ENCODE measurements at places on chromosomes 2 and 18.

DNA sequence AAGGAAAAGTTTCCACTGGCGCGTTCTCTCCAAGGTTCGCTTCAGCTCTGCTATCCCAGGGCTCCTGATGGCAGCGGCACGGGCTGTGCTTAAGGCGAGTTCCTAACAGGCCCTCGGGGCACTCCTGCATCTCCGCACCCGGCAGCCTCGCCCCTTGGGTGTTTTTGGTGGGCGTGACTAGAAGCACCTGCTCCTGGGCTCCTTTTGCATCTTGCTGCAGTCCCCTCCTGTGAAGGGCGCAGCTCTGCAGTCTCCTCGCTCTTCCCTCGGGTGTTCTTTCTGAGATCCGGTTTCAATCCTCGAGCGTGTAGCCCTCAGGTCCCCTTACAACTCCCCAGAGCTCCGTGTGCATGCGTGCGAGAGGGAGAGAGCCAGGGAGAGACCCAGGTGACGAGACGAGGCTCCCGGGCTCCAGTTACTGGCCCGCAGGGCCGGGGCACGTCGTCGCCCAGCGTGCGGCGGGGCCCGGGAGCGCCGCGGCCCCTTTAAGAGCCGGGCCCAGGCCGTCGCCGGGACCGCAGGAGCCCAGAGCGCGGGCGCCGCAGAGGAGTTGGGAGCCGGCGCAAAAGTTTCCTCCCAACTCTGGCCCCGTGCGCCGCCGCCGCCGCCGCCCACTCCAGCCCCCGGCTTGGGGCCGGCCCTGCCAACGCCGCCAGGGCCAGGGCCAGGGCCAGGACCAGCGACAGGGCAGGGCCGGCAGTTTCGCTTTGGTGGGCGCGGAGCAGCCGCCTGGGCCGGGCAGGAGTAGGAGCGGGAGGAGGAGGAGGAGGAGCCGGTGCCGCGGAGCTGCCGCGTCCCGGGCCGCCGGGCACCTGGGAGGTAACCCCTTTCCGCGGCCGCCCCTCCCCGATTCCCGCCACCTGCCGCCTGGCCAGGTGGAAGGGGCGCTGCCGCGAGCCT is at the start of gene PARD3B:
Gene PARD3B, plus strand, starts transcription at position 515 of the 900 bp plus-strand sequence. CDS start 525 bp downstream, outside the sequence.
- DNase-seq: peak; percentile 60

DNA sequence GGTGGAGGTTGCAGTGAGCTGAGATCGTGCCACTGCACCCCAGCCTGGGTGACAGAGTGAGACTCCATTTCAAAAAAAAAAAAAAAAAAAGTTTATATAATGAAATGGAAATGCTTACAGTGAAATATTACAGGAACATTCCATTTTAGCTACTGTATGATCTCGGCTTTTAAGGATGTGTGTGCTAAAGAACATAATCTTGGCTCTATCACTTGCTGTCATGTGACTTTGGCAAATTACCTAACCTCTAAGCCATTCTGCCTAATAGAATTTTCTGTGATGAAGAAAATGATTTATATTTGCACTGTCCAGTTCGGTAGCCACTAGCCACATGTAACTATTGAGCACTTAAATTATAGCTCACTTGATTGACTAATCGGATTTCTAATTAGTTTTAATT is 36.3 kb downstream of the SMAD4 start:
- no peak for DNase-seq

DNA sequence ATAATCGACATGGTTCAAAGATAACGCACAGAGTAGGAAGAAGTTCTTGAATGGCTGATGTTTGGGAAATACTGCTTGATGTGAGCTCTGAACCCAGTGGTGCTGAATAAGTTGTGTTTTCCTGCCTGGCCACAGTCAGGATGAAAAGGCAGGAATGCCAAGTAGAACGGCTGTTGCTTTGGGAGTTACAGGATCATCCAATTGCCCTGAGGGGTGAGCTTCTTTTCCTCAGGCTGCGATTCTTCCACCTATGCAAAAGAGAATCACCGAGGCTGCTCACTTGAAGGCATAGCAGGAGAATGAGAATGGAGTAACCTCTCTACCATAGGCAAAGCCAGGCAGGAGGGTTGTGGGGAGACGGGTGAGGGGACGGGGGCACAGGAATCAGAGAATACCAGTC is 14.4 kb upstream of the IGFBP2 start:
- no peak for DNase-seq

DNA sequence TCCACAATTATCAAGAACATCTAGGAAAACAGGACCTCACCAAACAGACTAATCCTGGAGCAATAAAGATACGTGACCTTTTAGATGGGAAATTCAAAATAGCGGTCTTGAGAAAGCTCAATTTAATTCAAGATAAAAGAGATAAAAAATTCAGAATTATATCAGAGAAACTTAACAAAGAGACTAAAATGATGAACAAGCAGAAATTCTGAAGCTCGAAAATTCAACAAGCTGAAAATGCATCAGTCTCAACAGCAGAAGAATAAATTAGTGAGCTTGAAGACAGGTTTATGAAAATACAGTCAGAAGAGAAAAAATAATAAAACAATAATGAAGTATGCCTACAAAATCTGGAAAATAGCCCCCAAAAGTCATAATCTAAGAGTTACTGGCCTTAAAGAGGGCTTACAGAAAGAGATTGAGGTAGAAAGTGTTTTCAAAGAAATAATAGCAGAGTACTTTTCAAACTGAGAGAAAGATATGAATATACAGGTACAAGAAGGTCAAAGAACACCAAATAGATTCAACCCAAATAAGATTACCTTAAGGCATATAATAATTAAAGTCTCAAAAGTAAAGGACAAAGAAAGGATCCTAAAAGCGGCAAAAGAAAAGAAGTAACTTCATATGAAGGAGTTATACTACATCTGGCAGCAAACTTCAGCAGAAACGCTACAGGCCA is 13.2 kb downstream of the ORC4 start:
- no peak for DNase-seq

DNA sequence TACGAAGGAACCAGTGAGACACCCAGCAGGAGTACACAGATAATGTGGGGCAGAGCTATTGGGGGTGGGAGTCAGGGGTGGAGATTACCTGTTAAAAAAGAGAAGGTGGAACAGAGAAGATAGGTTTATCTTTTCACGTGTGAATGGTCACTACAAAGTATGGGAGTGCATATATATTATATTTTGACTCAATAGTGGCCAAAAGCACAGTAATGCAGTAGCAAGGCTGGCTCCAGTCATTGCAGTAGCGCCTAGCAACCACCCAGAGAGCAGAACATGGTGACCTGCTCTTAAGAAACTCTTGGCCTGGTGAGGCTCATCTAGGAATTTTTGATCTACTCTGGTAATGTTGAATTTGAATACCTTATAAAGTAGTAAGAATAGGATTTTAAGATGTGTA is 1.0 kb downstream of the IMPACT start:
- no peak for DNase-seq

GRCh38 chr2:45293182-45293581 is 283.9 kb upstream of the SIX2 start:
- no peak for DNase-seq

GRCh38 chr2:98903064-98903355 is 33.0 kb downstream of the CRACDL start:
- DNase-seq: no peak

DNA sequence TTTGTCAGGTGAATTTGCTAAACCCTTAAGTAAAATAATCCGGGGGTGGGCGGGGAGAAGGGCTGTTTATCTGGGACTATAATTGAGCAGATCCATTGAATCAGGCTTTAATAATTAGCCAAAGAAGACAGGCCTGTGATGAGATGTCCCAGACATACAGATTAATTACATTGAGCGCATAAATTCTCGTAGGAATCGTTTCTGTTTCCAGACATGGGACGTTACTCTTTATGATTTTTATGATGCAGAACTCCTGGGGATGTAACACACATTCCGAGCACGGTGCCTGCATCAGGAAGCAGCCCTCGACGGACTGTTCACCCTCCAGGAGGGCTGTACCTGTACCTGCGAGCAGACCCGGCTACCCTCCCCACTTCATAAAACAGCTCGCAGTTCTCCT is 88.9 kb downstream of the SMIM21 start:
- no peak for DNase-seq

DNA sequence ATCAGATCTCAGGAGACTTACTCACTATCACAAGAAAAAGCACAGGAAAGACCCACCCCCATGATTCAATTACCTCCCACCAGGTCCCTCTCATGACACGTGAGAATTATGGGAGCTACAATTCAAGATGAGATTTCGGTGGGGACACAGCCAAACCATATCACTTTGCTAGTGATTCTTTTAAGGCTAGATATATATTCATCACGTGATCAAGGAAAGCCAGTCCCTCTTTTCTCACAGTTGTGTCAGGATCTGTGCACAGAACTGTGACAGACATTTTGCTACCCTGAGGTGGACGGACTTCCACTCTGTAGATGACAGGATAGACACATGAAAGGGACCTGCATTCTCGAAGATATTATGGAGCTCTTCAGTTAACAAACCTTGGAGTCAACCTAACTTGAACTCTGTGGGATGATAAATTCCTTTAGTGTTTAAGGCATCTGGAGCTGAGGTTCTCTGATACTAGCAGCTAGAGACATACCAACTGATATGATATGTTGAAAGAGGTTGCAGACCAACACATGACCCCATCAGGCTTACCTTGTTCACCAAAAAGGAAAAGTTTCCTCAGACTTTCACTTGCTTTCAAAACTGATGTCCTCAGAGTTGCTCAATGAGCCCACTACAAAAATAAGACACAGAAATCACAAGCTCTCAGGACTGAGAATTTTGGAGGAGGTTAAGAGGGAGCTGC is 66.3 kb upstream of the SCG2 start:
- no peak for DNase-seq

DNA sequence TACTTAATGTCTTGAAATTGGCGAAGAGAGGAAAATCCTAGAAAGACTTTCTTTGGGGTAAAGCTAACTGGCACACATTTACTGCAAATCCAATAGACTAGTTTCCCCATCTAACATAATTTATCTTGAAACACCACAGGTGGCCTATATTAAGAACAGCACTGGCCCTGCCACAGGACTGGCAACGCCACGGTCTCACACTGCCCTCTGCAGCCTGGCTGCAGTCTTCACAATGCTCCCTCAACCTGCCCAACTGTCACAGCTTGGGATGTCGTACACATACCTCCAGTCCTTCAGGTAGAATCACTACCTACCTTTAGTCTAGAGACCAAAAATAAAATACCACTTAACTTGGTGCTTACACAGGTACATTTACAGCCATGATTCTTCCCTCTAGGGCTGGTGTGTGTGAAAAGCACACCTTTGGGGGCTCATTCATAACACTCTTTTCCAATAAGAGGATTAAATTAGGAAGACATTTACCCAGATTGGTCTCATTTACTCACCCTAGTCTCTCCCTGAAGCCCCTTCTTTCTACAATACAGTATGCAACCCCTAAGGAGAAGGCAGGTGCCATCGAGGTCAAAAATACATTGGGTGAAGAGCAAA is 222.2 kb downstream of the C1D start:
- DNase-seq: peak; percentile 77

DNA sequence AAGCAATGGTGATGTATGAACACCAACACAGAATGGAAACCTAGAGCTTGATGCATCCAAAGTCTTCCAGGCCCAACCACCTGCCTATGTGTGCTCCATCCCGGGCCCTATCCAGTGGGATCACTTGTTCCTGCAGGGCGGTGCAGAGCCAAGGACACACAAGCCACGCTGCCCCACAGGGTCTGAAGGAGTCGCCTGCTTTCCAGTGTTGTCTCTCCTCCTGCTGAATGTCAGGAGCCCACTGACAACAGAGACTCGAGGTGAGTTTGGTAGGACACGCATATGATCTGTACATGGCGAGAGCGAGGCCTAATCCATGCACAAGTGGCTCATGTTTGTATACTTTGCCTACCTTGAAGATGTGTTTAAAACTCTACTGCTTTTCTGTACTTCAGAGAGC is 70.9 kb upstream of the FHL2 start:
- no peak for DNase-seq

DNA sequence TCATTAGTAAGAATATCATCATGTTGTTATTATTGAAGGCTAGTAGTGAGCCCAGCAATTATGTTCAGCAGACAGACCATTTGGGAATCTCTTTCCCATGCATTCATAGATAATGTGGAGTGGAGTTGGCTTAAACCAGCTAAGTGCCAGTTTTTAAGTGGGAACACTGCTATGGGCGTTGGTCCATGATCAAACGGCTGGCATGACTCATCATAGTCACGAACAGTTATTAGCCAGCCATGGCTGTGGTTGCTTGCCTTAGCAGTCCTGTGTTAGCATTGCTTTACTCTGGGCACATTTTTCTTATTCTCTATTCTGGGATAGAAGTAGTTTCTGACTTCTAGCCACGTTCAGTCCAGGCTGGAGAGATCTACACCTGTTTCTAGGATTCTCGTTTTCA is 17.7 kb downstream of the EIF4E2 start:
- DNase-seq: no peak

- no peak for DNase-seq
Measured at GRCh38 chr2:20141056-20141762, 83.7 kb downstream of the SDC1 start.

DNA sequence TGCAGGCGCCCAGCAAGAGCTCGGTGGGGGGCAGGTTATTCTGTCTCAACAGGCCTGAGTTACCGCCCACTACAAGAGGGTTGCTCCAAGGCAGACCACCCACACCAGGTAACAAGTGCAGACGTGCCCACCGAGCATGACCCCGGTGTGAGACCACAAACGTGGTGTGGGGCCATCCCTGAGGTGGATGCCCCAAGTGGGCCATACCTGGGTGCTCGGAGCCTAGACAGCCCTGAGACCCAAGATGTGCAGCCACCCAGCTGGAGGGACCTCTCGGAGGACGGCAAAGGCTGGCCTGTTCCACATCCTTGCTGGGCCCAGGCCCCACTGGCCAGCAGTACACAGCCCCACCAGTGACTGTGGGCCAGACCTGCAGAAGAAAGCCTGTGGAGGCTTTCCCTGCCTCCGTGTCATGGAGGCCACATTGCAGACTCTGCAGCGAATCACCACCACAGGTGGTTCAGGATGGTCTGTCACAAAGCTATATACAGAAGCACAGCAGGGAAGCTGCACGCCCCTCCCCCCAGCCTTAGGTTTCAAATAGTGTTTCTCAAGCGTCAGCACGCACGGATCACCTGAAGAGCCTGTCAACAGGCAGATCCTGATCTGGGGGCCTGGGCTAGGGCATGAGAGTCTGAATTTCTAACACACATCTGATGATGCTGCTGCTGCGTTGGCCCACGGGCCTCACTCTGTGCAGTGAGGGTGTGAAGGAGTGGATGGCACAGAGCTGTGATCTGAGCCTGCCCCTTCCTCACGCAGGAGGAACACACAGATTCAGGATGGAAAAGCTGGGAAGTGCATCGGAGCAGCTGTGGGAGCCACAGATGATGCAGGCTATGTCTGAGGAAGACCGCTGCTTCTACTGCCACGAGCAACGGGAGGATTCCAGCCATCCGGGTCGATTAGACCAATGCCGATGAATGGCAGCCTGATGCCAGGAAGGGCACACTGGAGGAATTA is 96.8 kb downstream of the UXS1 start:
- no peak for DNase-seq

DNA sequence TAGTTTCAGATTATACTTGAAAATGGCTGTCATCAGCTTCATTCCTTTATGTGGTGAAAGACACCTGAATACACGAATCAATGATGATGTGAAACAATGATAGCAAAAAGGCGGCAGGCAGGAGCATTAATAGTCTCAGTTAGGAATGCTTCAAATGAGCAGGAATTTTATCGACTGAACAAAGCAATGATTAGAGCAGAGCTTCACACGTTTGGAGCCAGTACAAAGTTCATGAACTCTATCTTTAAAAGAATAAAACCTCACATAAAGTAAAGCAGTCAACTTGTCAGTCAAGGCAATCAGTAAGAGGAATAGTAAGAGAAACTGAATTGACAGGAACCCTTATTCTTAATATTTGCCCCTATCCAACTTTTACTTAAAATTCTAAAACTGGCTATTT is 78.4 kb upstream of the SERTAD2 start:
- no peak for DNase-seq

- DNase-seq: no peak
Measured at GRCh38 chr2:222451224-222451674, 26.9 kb downstream of the SGPP2 start.

Data from NCI-H526 treated with DMSO at 0.1 percent for 48 hours (cell line).